Glomerular endothelial cell (primary cell): ENCODE measurements at places on chromosomes 2 and 18.

DNA sequence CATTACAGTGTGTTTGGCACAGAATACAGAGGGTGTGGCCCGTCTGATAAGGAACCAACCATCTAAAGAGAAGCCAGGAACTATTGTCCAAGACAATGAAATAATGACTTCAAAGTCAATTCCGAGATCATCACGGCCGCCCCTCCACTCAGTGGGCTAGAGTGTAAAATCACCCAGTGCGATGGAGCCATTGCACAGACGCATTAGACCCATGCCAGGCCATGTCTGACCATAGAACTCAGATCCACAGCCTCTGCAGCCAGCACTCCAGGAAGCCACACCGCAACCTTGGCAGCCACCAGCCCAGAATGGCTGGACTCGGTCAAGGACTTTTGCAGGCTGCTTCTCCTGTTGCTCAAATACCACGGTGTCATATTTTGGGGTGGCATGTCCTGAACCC lies 835.7 kb downstream of the DCDC2C start:
- DNase-seq, result no peak

GRCh38 chr2:159140070-159140769 lies 146.3 kb downstream of the WDSUB1 start:
- no peak for DNase-seq

DNA sequence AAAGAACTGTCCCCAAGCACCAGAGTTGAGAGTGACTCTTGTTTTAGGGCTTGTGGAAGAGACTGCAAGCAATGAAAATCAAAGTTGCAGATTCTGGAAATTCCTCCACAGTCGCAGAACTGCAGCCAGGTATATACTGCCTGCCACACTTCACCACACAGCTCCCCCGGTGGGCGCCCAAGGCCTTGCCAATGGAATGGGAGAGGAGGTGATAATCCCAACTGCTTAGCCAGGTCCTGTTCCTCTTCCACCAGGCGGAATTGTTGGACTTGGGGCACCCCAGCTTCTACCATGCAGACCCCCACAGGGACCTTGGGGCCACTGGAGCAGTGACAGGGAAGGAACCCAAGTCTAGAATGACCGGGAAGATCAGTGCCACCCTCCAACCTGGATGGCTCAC lies 4.8 kb upstream of the PDIA6 start:
- no peak for DNase-seq

DNA sequence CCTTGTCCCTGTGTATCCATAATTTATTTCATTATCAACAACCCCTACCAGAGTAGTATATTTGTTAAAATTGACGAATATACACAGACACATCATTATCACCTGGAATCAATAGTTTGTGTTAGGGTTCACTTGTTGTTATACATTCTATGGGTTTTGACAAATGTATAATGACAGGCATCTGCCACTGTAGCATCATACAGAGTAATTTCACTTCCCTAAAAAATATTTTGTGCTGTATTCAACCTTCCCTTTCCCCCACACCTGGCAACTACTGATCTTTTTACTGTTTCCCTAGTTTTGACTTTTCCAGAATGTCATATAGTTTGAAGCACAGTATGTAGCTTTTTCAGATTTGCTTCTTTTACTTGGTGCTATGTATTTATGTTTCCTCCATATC lies 132.0 kb downstream of the ZNF804A start:
- no peak for DNase-seq

- no peak for DNase-seq
These were observed 110.2 kb upstream of the CCDC68 start for GRCh38 chr18:55069497-55069896.

DNA sequence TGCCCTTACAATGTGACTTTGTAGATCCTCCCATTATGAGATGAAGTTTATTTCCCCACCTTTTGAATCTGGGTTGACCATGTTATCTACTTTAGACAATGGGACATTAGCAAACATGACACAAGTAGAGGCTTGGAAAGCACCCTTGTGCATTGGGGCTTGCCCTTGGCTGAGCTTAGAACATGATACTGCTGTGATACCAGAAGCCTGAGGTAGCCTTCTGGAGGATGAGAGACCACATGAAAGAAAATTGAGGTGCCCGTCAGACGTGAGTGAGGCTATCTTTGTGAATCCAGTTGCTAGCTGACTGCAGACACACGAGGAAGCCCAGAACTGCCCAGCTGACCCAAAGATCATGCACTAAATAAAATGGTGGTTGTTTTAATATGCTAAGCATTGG lies 341.2 kb downstream of the CYP26B1 start:
- no peak for DNase-seq

- DNase-seq, result no peak
These were observed 170.1 kb upstream of the HAAO start for GRCh38 chr2:42962508-42962953.

GRCh38 chr2:69168144-69168813 lies 155.3 kb downstream of the ANTXR1 start:
- no peak for DNase-seq
